DND-41 (cell line): ENCODE measurements at places on chromosomes 2 and 18.

- peak; percentile 61 for DNase-seq
These were observed at the start of gene GALNT14 for GRCh38 chr2:31138037-31138962. GALNT14 (minus strand) TSS chr2:31138440; CDS start chr2:31138086, 354 bp downstream.

GRCh38 chr18:33181016-33181415 lies 259.5 kb downstream of the CCDC178 start:
- DNase-seq, result no peak

GRCh38 chr2:29417630-29418029 lies 302.4 kb downstream of the CLIP4 start:
- DNase-seq, result no peak

GRCh38 chr18:78939734-78940494 lies 39.7 kb upstream of the SALL3 start:
- DNase-seq, result peak; percentile 31

- no peak for DNase-seq
These were observed 23.7 kb downstream of the METTL4 start for GRCh38 chr18:2547477-2548087.

DNA sequence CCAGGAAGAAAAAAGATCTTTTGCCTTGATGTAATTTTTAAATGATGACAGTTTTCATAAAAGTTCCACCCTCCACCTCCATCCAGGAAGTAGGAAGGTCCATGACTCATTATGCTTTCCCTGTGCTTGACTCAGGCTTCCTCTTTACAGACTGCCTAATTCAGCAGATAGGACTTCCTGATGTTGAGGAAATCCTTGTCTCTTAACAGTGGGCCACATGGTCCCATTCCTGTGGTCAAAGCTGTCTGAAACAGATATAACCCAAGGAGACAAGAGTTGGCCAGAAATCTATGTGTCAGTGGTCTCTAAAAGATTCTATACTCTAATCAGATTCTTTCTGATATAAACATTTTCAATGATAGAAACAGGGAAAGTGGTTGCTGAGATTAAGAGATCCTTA lies 119.1 kb downstream of the BAZ2B start:
- DNase-seq, result no peak

- peak; percentile 54 for DNase-seq
These were observed 69.3 kb upstream of the MCFD2 start for GRCh38 chr2:46984642-46985476.

DNA sequence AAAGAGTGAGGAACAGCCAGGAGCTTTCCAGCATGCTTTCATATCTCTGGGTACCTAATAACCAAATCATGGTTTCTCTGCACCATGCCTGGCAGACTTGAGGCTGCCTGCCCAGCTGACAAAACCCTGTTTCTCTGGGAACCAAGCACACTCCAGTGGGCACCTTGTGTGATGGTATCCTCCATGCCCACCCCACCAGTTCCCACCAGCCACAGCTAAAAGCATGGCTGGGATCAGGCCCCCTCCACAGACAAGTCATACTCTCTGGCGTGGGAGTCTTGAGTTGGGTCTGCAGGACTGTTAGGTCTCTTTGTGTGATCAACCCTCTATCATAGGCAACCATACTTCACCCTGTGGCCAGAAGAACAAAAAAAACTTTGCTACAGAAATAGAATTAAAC lies 56.0 kb downstream of the TMEM163 start:
- DNase-seq, result no peak

DNA sequence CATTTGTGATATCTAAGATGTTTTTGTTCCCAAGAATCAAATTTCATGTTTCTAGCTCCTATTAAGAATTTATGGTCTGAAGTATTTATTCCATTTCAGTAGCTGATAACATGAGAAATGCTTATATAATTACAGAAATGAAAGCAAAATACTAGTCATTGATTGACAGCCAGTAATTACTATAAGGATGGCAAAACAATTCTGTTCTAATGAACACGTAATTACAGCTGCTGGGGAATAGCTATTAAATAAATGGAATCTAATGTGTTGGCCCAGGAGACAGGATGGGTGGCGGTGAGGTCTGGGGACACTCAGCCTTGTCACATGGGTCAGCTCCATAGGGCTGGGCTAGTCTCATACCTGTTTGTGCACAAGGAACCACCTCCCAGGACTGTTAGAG lies 263.5 kb downstream of the FHOD3 start:
- no peak for DNase-seq

DNA sequence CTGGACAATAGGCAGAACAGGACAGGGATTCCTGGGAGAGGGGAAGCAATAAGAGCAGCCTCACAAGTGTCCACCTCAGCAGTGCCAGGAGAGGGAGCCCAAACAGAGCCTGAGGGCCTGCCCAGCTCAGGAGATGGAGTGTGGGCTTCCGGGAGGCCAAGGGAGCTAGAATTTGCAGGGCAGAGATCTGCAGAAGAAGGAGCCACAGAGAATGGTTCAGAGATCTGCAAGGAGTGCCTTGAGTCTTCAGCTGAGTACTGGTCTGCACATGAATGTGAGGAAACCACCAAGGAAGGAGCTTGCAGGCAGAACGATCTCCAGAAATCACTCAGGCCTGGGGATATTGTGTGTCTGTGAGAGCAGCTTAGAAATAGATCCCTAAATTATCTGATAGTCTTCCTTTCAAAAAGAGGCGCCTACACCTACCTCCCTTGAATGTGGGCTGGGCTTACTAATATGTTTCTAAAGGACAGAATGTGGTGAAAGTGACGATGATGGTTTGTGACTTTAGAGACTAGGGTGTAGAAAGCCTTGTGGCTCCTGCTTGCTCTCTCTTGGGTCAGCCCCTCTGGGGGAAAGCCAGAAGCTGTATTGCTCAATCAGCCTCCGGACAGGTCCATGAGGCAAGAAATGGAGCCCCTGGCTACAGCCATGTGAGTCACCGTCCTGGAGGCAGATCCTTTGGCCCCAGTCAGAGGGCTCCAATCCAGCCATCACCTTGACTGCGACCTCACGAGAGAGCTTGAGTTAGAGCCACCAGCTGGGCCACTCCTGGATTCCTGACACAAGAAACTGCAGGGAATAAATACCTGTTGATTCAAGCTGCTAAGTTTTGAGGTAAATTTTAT lies 7.6 kb upstream of the LPIN1 start:
- no peak for DNase-seq

DNA sequence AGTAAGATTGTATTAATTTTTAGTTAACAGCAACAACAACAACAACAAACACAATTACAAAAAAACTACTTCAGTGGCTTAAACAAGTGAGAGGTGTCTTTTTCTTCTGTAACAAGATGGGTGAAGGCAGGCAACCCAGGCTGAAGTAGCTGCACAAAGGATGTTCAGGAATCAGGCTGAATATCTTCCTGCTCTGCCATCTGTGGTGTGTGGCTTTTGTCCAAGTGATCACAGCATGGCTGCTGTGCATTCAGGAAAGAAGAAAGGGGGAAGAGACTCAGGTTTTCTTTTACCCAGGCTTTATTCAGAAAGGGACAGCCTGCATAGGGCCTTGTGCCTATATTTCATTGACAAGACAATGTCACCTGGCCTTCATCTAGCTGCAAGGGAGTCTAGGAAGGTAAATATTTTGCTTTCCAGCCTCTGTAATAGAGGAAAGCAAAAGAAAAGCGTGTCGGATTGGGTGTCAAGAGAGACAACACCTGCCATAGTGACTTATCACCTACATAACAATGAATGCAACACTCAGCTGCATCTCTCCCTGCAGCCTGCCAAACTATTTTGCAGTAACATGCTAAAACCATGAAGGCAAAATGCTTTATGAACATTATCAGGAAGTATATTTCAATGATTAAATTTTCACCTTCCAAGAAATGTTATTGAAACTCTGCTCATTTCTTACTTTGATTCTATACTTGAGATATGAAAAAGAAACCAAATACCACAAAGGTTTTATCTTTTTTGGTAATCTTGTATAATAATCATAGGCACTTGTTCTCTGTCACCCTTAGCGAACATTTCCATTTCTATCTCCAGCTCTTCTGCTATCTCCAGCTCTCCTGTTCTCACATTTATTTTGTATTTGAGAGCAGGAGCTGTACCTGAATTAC lies 14.6 kb downstream of the G6PC2 start:
- no peak for DNase-seq

DNA sequence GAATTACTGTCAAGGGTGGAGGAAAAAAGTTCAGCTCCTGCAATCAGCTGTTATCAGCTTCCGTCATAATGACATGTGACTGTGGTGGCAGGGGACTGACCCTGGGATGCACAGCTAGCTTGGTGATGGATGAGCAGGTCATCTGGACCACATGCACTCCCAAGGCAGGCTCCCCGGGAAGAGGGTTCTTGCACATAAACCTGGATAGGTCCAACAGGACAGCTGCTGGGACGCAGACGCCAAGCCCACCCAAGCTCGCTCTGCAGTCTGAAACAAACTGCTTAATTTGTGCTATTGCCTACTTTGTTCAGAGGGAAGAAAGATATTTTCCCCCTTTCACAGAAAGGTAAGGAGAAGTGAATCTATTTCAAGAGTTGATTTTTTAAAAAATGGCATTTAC lies 30.2 kb downstream of the FAM178B start:
- no peak for DNase-seq

DNA sequence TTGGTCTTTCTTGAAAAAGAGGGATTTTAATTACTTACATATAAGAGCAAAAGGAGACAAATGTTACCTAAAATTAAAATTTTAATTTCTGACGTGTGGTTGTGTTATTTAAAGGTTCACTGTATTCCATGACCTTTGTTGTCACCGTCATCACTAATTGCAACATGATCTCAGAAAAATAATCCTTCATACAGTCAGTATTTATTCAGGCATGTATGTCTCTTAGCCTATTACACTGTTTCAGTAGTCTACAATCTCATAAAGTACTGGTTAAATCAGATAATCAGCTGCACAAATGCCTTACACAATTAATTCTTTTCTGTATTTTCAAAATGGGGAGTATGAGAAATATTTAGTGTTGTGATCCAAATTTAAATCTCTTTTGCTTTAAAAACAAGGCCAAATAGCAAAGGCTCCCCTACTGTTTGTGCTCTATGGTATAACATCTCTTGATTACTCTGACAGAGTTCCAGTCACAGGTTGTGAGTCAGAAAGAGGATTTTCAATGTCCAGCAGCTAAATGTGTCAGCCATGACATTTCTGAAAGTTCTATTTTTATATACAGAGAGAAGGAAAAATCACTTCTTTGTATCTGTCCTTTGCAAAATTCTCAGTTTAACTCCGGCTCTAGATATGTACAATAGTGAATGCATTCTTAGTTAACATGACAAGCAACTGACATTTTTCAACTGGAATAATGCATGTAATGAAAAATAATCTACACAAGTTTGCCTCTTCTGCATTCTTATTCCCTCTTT lies 184.0 kb downstream of the FIGN start:
- no peak for DNase-seq

DNA sequence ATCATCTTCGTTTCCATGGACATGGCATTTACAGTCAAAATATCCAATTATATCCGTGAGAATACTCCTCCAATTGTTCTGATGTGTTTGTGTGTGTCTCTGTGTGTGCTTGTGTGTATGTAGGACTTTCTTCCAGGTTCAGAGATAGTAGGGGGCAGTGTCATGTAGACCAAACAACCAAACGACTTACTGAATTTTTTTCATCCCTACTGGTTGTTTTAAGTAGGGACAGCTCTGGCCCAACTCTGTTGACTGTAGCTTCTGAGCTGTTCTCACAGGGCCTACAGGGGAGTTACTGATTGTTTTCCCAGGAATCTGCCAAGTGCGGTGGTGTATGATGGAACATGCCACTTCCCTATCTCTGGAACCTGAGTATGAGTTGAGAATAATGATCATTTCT lies 69.6 kb downstream of the ETAA1 start:
- no peak for DNase-seq

GRCh38 chr18:76546088-76546435 lies 51.0 kb upstream of the ZNF516 start:
- DNase-seq, result no peak

DNA sequence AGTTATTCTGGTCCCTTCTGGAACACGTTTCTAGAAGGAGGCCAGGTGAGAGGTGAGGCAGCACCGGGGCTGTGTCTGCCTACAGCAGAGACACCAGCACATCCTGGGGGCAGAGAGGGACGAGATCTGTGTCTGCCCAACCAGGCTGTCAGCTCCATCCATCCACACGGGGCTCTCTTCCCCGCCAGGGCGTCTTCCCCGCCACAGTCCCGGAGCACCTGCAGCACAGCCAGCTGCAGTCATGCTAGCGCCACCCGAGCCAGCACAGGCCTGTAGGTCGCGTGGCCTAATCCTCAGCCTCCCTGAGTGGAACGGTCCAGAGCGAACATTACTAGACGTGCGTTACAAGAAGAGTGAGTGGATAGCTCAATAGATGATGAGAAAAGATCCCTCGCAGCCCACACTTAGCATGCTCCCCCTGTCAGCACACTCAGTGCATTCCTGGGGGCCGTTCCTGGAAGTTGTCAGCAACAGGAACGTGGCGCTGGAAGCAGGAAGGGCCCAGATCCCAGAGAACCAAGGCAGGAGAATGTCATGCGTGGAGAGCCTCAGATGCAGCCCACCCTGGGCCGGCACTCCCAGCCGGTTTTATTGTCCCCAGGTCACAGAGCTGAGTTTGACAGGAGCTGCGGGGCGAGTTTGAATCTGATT lies 179.0 kb downstream of the TWIST2 start:
- DNase-seq, result no peak
